Osteoblast (primary cell): ENCODE measurements at places on chromosomes 3 and 15.

GRCh38 chr3:188165596-188165995 is 11.6 kb downstream of the LPP start:
- no peak overlapping the region for H3K27ac ChIP-seq
- peaks cover 13% of the 10 kb centered on the region for H3K4me1 ChIP-seq
- no peak overlapping the region for H3K4me3 ChIP-seq
- no peaks in the 10 kb centered on the region for H3K27me3 ChIP-seq

DNA sequence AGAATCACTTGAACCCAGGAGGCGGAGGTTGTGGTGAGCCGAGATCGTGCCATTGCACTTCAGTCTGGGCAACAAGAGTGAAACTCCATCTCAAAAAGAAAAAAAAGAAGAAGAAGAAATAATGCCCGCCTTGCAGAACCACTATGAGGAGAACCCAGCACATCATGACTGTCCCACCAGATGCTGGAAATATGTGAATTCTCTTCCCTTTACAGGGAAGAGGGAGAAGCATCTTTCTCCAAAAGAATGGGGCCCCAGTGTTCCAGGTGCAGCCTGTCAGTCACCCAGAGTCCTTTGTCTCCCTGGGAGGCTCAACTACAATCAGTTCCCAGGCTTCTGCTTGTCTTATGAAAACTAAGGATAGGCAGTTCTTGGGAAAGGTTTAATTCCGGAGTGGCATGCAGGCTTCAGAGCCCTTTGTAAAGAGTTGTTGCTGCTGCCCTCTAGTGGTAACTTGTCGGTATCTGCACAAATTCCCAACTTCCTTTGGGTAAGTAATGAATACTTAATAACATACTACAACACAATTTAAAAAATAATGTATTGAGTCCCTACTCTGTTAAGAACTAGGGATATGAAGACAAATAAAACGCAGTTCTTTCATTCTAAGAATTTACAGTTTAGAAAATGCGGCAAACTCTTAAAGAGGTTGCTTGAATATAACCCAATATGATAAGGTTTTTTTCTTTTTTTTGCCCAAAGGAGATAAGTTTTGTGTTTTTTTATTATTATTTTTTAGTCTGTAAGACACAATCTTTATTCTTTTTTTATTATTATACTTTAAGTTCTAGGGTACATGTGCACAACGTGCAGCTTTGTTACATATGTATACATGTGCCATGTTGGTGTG is 18.6 kb upstream of the TICRR start:
- H3K4me1 ChIP-seq: no peaks in the 10 kb centered on the region
- H3K36me3 ChIP-seq: no peaks in the 10 kb centered on the region
- H3K27me3 ChIP-seq: peaks cover 37% of the 10 kb centered on the region
- DNase-seq: peak; percentile 69
- H3K4me3 ChIP-seq: no peak overlapping the region
- no peak overlapping the region for H3K27ac ChIP-seq

DNA sequence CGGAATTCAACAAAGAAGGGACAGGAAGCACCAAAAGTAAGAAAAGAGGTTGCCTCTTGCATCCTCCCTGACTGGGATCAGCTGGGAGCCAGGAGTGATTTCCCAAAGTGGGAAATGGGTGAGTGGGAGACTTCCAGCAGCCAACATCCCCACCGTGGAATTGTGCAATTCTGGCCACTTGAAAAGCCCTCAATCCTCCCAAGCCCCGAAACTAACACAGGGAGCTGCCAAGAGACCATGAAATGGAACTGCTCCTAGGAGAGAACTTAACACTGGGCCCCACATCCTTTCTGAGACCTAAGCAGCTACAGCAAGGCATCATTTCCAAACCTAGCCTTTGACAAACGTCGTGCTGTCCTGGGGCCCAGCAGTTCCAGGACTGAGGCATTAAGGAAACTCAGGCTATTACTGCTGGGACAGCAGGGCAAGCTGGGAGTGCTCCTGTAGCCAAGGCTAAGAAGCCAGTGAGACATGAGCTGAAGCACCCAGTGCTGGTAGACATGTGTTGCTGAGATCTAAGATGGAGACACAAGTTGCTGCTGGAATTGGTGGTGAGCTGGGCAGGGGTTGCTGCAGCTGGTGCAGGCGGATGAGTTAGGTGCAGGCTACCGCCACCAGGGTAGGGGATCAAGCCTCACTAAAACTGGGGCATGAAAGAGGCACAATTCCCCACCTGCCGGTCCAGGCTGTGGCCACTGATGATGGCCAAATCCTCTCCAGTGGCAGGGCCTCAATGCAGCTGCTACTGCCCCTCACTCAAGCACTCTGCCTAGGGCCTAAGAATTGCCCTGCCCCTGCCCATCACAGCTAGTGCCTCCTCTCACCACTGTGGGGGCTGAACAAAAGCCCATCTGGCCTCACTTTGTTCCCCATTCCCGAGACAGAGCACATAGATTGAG is 43.9 kb downstream of the ALDH1A2 start:
- H3K27me3 ChIP-seq: no peaks in the 10 kb centered on the region
- H3K27ac ChIP-seq: no peak overlapping the region
- no peaks in the 10 kb centered on the region for H3K36me3 ChIP-seq
- peak; percentile 34 for DNase-seq
- H3K4me1 ChIP-seq: no peaks in the 10 kb centered on the region

DNA sequence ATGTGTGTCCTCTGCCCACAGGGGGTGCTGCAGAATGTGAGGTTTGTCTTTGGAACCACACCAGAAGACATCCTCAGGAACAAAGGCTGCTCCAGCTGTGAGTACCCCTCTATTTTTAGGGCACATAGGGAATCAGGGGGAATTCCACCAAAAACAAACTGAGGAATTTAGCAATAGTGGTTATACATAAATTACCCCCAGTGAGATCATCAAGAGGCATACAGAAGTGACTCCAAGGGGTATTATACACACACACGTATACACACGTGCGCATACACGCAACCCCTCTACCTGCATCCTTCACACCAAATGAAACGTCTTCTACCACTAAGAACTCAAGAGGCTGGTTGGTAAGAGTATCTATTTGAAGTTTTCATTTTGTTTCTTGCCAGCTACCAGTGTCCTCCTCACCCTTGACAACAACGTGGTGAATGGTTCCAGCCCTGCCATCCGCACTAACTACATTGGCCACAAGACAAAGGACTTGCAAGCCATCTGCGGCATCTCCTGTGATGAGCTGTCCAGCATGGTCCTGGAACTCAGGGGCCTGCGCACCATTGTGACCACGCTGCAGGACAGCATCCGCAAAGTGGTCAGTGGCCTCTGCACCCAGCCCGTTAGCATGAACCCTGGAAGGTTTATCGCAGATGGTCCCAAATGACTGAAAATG is 2.9 kb downstream of the THBS1 start:
- H3K36me3 ChIP-seq: peaks cover 72% of the 10 kb centered on the region
- H3K27ac ChIP-seq: peak overlapping the region; percentile 92
- H3K4me3 ChIP-seq: peak overlapping the region; percentile 84
- H3K4me1 ChIP-seq: peaks cover 22% of the 10 kb centered on the region
- peak; percentile 86 for DNase-seq

DNA sequence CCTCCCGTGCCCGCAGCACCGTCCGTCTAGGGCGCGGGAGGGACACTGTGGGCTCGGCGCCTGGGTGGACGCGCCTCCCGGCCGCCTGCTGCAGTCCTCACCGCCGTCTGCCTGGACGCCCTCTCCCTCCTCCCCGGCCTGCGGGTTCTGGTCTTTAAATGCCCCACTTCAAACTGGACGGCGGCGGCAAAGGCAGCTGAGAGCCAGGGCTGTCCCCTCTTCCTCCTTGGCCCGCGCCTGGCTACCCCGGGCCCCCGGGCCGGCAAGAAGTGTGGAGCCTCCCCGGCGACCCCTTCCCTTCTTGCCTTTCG is 426 bp downstream of the CBLB start:
- no peaks in the 10 kb centered on the region for H3K27me3 ChIP-seq
- peak overlapping the region; percentile 79 for H3K4me3 ChIP-seq
- peaks cover 31% of the 10 kb centered on the region for H3K4me1 ChIP-seq
- DNase-seq: peak; percentile 83
- H3K36me3 ChIP-seq: peaks cover 20% of the 10 kb centered on the region

GRCh38 chr15:33182926-33183325 is 11.6 kb downstream of the FMN1 start:
- no peak overlapping the region for H3K27ac ChIP-seq
- no peaks in the 10 kb centered on the region for H3K36me3 ChIP-seq
- peaks cover 7% of the 10 kb centered on the region for H3K27me3 ChIP-seq
- no peaks in the 10 kb centered on the region for H3K4me1 ChIP-seq
- no peak overlapping the region for H3K4me3 ChIP-seq

- peak; percentile 64 for DNase-seq
- peak overlapping the region; percentile 98 for H3K27ac ChIP-seq
- H3K36me3 ChIP-seq: no peaks in the 10 kb centered on the region
- peak overlapping the region; percentile 69 for H3K4me3 ChIP-seq
- no peaks in the 10 kb centered on the region for H3K27me3 ChIP-seq
These were observed 174.1 kb downstream of the KLHL25 start for GRCh38 chr15:85620690-85621049.

- H3K4me3 ChIP-seq: no peak overlapping the region
- H3K27me3 ChIP-seq: no peaks in the 10 kb centered on the region
- no peak for DNase-seq
- peaks cover 10% of the 10 kb centered on the region for H3K36me3 ChIP-seq
- no peak overlapping the region for H3K27ac ChIP-seq
These were observed 7.1 kb upstream of the AP3S2 start for GRCh38 chr15:89900849-89901248.

- H3K27ac ChIP-seq: no peak overlapping the region
- no peaks in the 10 kb centered on the region for H3K36me3 ChIP-seq
- H3K4me1 ChIP-seq: no peaks in the 10 kb centered on the region
- no peak overlapping the region for H3K4me3 ChIP-seq
- DNase-seq: no peak
- H3K27me3 ChIP-seq: no peaks in the 10 kb centered on the region
These were observed 234.5 kb downstream of the UBE2E2 start for GRCh38 chr3:23437484-23438145.

- no peaks in the 10 kb centered on the region for H3K4me1 ChIP-seq
- no peak overlapping the region for H3K27ac ChIP-seq
- no peak overlapping the region for H3K4me3 ChIP-seq
- H3K36me3 ChIP-seq: no peaks in the 10 kb centered on the region
These were observed 150.2 kb downstream of the DNAJB8 start for GRCh38 chr3:128316481-128316891.

GRCh38 chr3:184368586-184369183 is 7.2 kb downstream of the POLR2H start:
- peaks cover 5% of the 10 kb centered on the region for H3K27me3 ChIP-seq
- no peak overlapping the region for H3K4me3 ChIP-seq
- H3K27ac ChIP-seq: peak overlapping the region; percentile 17
- peak; percentile 96 for DNase-seq
- peaks cover 29% of the 10 kb centered on the region for H3K36me3 ChIP-seq
- peaks cover 29% of the 10 kb centered on the region for H3K4me1 ChIP-seq

- no peak for DNase-seq
- H3K36me3 ChIP-seq: no peaks in the 10 kb centered on the region
These were observed 81.6 kb downstream of the AKAP13 start for GRCh38 chr15:85462029-85462428.

DNA sequence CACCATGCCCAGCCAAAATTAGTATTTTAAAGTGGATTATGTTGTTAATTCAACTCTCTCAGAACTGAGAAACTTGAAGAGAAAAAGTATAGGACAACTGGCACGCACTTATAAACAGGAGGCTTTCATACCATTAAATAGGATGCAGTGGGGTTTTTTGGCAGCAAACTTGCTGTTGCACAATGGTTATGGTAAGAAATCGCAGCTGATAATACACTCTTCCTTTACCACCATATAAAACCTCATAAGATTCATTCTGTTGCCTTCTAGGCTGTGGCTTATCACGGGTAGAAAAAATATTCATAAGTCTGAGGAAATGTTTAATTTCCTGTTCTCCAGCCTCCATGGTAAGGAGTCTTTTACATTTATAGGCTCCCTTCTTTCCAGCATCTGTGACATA is 95.3 kb downstream of the TMCO5A start:
- H3K27me3 ChIP-seq: no peaks in the 10 kb centered on the region
- DNase-seq: no peak
- H3K36me3 ChIP-seq: no peaks in the 10 kb centered on the region
- H3K4me1 ChIP-seq: peaks cover 23% of the 10 kb centered on the region
- H3K4me3 ChIP-seq: no peak overlapping the region

DNA sequence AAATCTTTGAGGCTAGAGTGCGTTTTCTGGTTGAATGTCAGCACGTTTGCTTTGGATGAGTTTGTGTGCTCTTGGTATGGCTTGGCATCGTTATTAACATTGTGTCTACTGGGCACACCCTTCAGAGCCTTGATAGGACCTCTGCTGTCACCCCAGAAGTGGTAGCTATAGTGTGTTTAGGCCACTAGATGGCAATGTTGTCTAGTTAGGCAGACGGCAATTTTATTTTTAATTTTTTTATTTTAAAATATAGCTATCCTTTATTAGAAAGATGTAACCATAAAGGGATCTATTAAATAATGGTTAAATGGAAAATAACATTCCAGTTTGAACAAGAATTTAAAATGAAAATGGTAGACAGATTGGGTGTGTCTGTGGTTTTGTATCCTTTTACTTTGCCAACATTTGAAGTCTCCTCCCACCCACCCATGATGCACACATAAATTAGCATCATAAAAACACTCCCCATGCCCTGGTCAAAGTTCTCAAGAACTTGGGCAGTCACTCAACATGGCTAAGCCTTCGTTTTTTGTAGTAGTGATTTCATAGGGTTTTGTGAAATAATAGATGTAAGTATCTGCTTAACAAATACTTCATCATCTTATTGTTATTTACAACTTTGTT is 200.7 kb downstream of the KCNH8 start:
- H3K4me1 ChIP-seq: no peaks in the 10 kb centered on the region
- DNase-seq: no peak
- no peak overlapping the region for H3K4me3 ChIP-seq
- H3K36me3 ChIP-seq: no peaks in the 10 kb centered on the region

GRCh38 chr3:170054204-170054603 is 16.4 kb downstream of the GPR160 start:
- H3K27ac ChIP-seq: no peak overlapping the region
- no peak for DNase-seq
- H3K36me3 ChIP-seq: no peaks in the 10 kb centered on the region
- no peak overlapping the region for H3K4me3 ChIP-seq

- H3K4me3 ChIP-seq: no peak overlapping the region
- peaks cover 8% of the 10 kb centered on the region for H3K4me1 ChIP-seq
- peaks cover 22% of the 10 kb centered on the region for H3K36me3 ChIP-seq
- no peak overlapping the region for H3K27ac ChIP-seq
- DNase-seq: no peak
These were observed 31.7 kb downstream of the HACD3 start for GRCh38 chr15:65561934-65562333.

GRCh38 chr3:39154280-39155021 is 1.1 kb upstream of the CSRNP1 start:
- no peaks in the 10 kb centered on the region for H3K36me3 ChIP-seq
- H3K27ac ChIP-seq: no peak overlapping the region
- H3K4me1 ChIP-seq: peaks cover 30% of the 10 kb centered on the region
- H3K27me3 ChIP-seq: peaks cover 3% of the 10 kb centered on the region

DNA sequence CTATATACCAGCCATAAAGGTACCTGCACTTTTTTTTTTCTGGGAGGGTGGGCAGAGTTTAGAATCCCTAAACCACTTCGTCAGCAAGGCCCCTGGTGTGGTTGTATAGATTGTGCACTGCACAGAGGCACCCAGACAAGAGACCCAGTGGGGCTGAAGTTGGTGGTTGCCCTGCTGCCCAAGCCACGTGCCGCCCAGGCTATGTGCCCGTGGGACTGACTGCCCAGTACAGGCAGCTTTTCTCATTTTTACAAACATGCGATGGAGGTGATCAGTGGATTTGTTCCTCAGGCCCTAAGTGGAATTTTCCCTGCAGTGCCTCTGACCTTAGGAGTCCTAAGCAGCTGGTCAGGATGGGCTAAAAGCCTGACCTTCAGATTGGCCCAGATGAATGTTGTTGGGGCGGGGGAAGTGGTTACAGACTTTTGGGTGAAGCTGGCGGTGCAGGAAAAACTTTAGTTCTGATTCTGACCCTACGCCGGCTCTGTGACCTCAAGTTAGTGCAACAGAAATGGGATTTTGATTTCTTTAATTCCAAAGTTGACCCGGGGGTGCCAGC is 34.9 kb upstream of the LIMD1 start:
- no peak overlapping the region for H3K4me3 ChIP-seq
- H3K36me3 ChIP-seq: no peaks in the 10 kb centered on the region
- DNase-seq: no peak
- no peak overlapping the region for H3K27ac ChIP-seq
